ENCODE measurements at places on chromosomes 1 and 21. TPM values are rescaled to one million over a fixed set of nuclear protein-coding genes. Genes with fewer than 3 reads are reported as not detected.

Gene SH2D5
- total RNA-seq = 10.8 TPM

Gene TARBP1
- 70.8 TPM for total RNA-seq

Gene ADARB1
- total RNA-seq = 33.4 TPM

Gene TRABD2B
- under 0.01 TPM for total RNA-seq

Gene ITLN2
- total RNA-seq = not detected

Gene OMA1
- total RNA-seq = 30.4 TPM

Gene ASTN1
- 109 TPM for total RNA-seq

Gene EXTL1
- 2.5 TPM for total RNA-seq

Gene KRTAP19-3
- not detected for total RNA-seq

Gene SPRR2B
- not detected for total RNA-seq

Gene MSH4
- total RNA-seq = 1.6 TPM

Gene FUBP1
- total RNA-seq = 263 TPM

Gene GPR153
- total RNA-seq = 33.2 TPM

Gene TFF2
- total RNA-seq = not detected

Gene CFAP45
- 5.8 TPM for total RNA-seq

Gene COL16A1
- 12.9 TPM for total RNA-seq

Gene AMY1B
- not detected for total RNA-seq

Gene TNFSF4
- 1.2 TPM for total RNA-seq

Gene CRYAA
- not detected for total RNA-seq

Data from diencephalon (tissue), 1 donor.